M059J (cell line): ENCODE measurements at places on chromosomes 11 and 22. TPM values are rescaled to one million over a fixed set of nuclear protein-coding genes. Genes with fewer than 3 reads are reported as not detected.

The KLHDC7B gene
- total RNA-seq: 0.02 and 0.37 TPM in 2 replicates

The KRTAP5-1 gene
- not detected in 2 replicates for total RNA-seq

DNA sequence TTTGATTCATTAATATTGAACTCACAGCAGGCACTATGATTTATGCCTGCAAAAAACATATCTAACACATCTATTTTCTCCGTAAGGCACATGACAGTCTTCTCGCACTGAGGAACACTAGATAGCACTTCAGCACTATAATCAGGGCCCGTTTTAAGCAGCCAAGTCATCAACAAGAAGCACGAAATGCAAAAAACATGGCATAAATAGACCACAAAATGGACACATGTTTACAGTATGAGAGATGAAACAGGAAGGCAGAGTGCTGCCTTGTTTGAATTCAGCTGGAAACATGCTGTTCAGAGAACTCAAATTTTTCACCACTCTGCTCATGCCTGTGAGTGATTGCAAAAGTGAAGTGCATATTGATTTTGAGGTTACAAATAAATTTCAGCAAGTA lies 205.8 kb upstream of the PDGFD start:
- DNase-seq: no peak

- DNase-seq: peak; percentile 82
Measured at GRCh38 chr11:33942954-33943353, 51.1 kb upstream of the LMO2 start.

DNA sequence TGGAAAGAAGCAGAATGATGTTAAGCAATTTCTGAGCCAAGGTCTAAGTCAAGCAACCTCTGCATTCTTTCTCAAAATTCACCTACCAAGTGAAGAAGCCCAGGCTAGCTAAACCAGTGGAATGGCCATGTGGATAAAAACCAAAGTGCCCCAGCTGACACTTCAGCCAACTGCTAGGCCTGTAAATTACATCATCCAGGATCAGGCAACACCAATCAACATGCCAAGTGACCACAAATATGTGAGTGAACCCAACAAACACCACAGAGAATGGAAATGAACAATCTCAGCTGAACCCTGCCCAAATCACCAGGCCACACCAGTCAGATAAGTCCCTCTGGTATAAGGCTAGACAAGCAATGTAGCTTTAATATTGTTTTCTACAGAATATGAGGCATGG lies 25.1 kb upstream of the FJX1 start:
- DNase-seq: peak; percentile 96

DNA sequence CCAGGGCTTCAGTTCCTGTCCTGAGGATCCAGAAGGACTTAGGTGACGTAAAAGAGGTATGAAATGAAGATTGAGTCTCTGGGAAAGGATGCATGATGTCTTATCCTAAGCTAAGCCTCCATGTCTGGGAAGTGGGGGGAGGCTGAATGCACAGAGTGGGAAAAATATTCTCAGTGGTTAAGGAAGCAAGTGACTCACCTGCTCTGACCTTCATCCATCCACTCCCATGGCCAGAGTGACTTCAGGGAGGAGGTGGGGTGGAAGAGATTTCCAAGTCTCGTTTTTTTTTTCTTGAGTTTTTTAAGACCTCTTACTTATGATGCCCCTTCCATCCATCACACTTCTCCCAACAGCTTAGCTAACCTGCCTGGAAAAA lies 32.5 kb upstream of the POLD3 start:
- peak; percentile 81 for DNase-seq

- DNase-seq: no peak
Measured at GRCh38 chr11:46345881-46346484, 1.3 kb upstream of the DGKZ start.
